ENCODE measurements at places on chromosomes 5 and 9.
A peak's percentile ranks its signal among the peaks of the same experiment; 100 is the strongest.

GRCh38 chr9:95458666-95459065, 58.1 kb downstream of the PTCH1 start:
- DNase-seq = no peak

GRCh38 chr5:73641811-73642210, 15.8 kb downstream of the ARHGEF28 start:
- DNase-seq = no peak

GRCh38 chr5:179619776-179620175, 3.7 kb downstream of the HNRNPH1 start:
- DNase-seq = no peak

- DNase-seq = no peak
These were observed 60.2 kb downstream of the RPS23 start for GRCh38 chr5:82217917-82218316.

GRCh38 chr9:136192289-136193126, 12.4 kb downstream of the LHX3 start:
- DNase-seq = no peak

GRCh38 chr5:116521173-116521872, 53.3 kb downstream of the SEMA6A start:
- peak; percentile 44 for DNase-seq

DNA sequence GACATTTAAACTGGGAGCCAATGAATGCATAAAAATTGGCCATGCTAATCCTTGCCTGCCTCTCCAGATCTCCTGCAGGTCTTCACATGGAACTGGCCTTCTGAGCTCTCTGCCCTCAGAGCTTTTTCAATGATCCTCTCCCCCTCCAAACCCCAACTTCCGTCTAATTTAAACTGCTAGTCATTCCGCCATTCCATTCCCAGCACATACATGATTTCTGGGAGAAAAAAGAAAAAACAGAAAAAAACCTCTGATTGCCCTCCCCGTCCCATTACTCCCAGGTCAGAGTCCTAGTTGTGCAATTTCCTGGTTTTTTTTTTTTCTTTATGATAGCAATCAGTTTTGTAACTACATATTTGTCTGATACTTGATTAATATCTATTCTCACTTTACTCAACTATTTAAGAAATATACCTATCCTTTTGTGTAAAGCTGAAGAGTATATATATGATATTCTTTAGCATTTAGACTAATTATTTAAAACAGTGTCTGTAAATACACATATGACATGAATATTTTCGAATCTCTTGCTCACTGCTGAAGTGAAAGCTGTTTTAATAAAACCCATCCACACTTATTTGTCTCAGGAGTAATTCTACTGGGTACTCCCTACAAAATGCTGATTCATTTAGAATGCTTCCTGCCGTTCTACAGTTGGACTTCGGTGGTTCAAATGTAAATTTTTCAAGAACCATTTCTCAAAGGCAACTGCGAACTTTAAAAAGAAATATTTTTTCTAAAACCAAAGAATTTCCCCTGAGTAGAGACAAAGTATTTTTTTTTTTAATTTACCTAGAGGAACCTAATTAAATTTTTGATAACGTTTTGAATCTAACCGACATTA, 1.6 kb downstream of the HINT1 start:
- DNase-seq = no peak

- no peak for DNase-seq
These were observed 21.5 kb upstream of the ASS1 start for GRCh38 chr9:130423272-130423671.

DNA sequence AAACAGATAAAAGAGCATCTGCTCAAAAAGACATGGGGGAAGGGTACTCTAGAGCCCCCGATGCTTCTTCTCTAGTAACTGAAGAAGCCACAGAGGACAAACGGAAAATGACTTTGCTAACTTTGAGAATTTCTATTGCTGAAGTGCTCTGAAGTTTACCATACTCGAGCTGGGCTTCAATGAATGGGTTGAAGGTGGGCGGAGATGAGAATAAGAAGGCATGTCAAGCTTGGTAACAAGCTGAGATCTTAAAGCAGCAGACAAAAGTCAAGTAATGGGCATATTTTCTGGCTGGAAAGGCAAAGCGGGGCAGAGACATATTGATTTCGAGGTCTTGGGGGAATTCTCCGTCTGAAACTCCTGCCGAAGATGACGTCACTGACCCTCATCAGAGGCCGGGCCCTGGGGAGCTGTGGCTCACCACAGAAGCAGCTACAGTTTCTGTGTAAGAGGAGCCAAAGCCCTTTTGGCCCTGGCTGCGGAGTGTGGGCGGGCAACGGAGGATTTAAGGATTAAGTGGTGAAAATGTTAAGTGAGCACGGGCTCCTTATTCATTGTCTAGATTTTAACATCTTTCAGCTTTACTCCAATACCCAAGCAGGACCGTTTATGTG, 115.8 kb upstream of the SLIT3 start:
- DNase-seq = no peak

GRCh38 chr5:125149110-125149509, 402.7 kb upstream of the ZNF608 start:
- DNase-seq = no peak

DNA sequence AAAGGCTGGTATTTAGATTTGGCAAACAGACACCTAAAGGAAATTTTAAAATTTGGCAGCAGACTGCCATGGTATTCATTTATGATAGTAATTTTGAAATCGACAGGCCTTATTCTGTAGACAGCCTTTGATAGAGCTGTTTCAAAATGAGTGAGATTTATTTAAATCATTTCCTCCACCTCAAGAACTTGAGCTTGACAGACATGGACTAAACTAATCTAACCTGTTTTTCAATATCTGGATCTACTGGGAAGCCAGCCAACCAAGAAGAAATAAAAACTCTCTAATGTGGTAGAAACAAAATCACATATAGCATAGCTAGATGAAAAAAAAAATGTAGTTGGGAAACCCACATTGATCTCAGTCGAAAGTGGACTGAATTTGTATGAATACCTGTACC, 56.9 kb upstream of the RASA1 start:
- peak; percentile 78 for DNase-seq

All from foreskin keratinocyte (primary cell).